ENCODE measurements at places on chromosomes 5 and 9.

GRCh38 chr5:74546796-74547195 is 93.7 kb downstream of the ENC1 start:
- DNase-seq = peak; percentile 55

GRCh38 chr5:180080486-180081280 is 9.1 kb upstream of the RNF130 start:
- no peak for DNase-seq

DNA sequence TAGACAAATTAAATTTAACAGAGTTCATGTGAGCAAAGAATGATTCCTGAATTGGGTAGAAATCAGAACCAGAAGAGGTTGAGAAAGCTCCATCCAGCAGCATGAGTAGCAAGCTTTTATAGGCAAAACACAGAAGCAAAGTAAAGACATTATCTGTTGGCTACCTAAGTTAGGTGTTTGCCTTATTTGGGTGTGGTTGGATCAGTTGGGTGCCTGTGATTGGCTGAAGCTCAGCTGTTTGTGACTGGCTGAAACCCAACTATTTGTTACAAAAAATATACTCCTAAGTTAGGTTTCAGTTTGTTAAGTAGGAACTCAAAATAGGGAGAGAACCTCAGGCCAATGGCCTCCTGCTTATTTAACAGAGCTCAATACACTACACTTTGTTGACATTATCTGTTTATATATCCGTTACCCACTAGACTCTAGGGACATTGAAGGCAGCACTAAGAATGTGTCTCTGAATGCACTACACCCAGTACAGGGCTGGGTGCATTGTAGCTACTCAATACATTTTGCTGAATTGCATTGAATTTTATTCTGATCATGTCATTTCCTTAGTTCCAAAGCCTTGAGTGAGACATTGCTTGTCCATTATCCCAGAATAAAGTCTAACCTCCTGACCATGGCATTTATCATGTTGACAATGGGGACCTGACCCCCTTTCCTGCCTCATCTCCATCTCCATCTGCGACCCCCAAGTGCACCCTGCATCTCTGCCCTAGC is 98.7 kb downstream of the CCDC192 start:
- DNase-seq = peak; percentile 84

- DNase-seq = no peak
Measured at GRCh38 chr9:18855656-18856055, 177.4 kb downstream of the SAXO1 start.

GRCh38 chr5:106522296-106522695 is 1148.4 kb downstream of the EFNA5 start:
- no peak for DNase-seq

DNA sequence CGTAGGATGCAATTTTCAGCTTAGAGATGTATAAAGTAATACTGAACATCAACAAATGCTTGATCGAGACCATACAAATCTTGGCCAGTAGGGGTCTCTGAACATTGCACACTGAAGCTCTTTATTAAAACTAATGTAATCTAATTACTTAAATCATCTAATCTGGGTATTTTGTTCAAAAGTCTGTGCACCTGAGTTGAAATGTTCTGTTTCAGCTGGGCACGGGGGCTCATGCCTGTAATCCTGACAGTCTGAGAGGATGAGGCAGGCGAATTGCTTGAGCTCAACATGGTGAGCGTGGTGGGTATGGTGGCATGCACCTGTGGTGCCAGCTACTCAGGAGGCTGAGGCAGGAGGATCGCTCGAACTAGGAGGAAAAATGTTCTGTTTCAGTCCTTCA is 41.0 kb downstream of the ESM1 start:
- peak; percentile 41 for DNase-seq

DNA sequence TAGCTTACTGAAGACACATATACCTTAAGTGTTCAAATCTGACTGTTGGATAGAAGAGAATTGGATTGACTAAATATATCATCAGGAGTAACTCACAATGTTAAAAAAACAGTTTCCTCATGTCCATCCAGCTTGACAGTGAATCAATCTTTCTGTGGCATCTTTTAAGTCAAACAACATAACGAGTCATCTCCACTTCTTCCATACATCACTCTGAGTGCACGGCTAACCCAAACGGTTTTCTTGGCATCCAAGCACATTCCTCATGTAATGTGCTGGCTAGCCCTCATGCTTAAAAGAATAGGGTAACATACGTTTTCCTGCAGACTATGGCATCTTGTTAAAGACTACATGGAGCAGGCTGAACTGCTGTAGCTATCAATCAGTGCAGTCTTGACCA is 291.5 kb upstream of the TRPC7 start:
- DNase-seq = peak; percentile 34

GRCh38 chr5:159456722-159457465 is 126.6 kb upstream of the IL12B start:
- DNase-seq = peak; percentile 44

All from EL (cell line).